T-helper 2 cell treated with Interferon-gamma antibody and Interleukin-4, amounts not matched to agents 5 μg/mL and 100 μg/mL, for 36 hours (primary cell): ENCODE measurements at places on chromosomes 1 and 21.

GRCh38 chr1:35580949-35581388 is 7.9 kb downstream of the TFAP2E start:
- no peak overlapping the region for H3K27ac ChIP-seq
- DNase-seq, result no peak
- H3K27me3 ChIP-seq, result peaks cover 4% of the 10 kb centered on the region
- H3K4me3 ChIP-seq, result no peak overlapping the region

DNA sequence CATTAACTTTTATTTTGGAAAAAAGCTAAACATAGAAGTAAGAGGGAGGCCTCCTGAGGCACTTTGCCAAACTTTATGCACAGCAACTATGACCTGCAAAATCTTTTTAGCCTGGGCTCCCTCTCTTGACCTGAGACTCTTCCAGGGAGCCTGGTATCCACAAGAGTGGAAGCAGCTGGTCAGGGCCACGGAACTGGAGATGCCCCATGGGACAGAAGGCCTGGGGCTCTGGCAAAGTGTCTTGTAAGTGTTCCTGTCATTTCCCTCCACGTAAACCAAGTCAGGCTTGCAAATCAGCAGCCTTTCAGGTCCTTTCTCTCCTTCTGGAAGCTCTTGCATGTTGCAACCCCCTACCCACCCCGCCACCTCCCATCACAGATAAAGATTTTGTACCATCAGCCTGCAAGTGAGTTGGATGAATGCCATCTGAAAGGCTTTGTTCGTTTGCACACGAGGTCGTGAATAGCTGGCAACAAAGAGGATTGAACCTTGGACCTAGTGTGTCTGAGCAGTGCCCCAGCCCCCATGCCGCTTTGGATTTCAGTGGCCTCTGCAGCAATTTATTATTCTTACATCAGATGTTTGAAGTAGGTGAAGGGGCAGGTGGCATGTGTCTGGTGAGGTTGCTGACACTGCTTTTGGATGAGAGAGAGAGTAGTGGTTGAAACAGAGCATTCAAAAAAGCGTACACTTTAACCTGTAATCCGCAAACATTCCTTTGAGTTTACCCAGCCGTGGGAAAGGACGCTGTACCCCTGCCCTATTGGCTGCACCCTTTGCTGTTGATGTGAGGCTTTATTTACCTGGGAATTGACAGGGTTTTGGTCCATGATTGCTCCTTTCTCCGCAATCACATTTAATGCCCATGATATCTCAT is 91.6 kb downstream of the GALNT2 start:
- no peak overlapping the region for H3K27ac ChIP-seq
- H3K4me3 ChIP-seq, result no peak overlapping the region
- H3K36me3 ChIP-seq, result no peaks in the 10 kb centered on the region
- no peak for DNase-seq
- H3K27me3 ChIP-seq, result no peaks in the 10 kb centered on the region
- H3K4me1 ChIP-seq, result peaks cover 10% of the 10 kb centered on the region

GRCh38 chr1:181159451-181160140 is 71.1 kb downstream of the IER5 start:
- H3K4me3 ChIP-seq, result peak overlapping the region; percentile 39
- H3K27me3 ChIP-seq, result peaks cover 20% of the 10 kb centered on the region
- H3K36me3 ChIP-seq, result peaks cover 17% of the 10 kb centered on the region
- DNase-seq, result peak; percentile 39
- H3K27ac ChIP-seq, result peak overlapping the region; percentile 85
- peaks cover 29% of the 10 kb centered on the region for H3K4me1 ChIP-seq

- no peaks in the 10 kb centered on the region for H3K27me3 ChIP-seq
- H3K27ac ChIP-seq, result peak overlapping the region; percentile 41
- no peak overlapping the region for H3K4me3 ChIP-seq
- H3K36me3 ChIP-seq, result no peaks in the 10 kb centered on the region
- H3K4me1 ChIP-seq, result peaks cover under 1% of the 10 kb centered on the region
Measured at GRCh38 chr1:43319288-43319687, 18.3 kb upstream of the MPL start.

DNA sequence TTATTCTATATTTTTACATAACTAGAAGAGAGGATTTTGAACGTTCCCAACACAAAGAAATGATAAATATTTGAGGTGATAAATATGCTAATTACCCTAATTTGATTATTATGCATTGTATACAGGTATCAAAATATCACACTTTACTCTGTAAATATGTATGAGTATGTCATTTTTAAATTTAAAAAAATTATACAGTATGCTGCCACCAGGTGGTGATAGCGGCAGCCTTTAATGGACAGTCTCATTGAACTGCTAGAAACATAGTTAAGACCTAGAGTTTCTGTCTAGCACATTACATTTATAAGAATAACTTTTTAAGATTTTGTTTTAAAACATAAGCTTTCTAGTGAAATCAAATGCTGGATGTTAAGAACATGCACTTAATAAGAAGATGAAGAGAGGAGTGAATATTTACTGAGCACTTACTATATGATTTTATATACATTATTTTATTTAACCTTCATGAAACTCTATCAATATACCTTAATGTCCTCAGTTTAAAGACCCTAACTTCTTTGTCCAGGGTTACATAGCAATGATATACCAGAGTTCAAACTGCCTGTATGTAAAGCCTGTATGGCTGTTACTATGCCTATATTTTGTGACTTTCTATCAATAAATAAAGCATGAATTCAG is 207.1 kb downstream of the NUF2 start:
- H3K4me3 ChIP-seq, result no peak overlapping the region
- no peak overlapping the region for H3K27ac ChIP-seq
- H3K36me3 ChIP-seq, result no peaks in the 10 kb centered on the region
- H3K4me1 ChIP-seq, result no peaks in the 10 kb centered on the region
- H3K27me3 ChIP-seq, result no peaks in the 10 kb centered on the region
